ENCODE measurements at places on chromosomes 1 and 21. TPM values are rescaled to one million over a fixed set of nuclear protein-coding genes. Genes with fewer than 3 reads are reported as not detected.

- DNase-seq: no peak
These were observed 98.0 kb upstream of the NR5A2 start for GRCh38 chr1:199929556-199929955.

HSF2BP gene
- total RNA-seq: 0.97 TPM

DNA sequence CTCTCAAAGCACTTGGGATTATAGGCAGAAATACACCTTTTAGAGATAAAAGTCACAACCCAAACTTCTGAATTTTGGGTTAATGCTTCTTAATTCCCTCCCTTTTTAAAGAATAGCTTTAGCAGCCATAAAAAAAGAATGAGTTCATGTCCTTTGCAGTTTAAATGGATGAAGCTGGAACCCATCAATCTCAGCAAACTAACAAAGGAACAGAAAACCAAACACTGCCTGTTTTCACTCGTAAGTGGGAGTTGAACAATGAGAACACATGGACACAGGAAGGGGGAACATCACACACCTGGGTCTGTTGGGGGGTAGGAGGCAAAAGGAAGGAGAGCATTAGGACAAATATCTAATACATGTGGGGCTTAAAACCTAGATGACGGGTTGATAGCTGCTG is 55.8 kb downstream of the SLC27A3 start:
- no peak for DNase-seq

- DNase-seq: no peak
These were observed 496.4 kb downstream of the SETD4 start for GRCh38 chr21:35563885-35564451.

- DNase-seq: no peak
These were observed 147.0 kb downstream of the TNFSF18 start for GRCh38 chr1:172903581-172904220.

- no peak for DNase-seq
These were observed 6.2 kb upstream of the DISP3 start for GRCh38 chr1:11472741-11473140.

USH2A gene
- total RNA-seq: not detected

DNA sequence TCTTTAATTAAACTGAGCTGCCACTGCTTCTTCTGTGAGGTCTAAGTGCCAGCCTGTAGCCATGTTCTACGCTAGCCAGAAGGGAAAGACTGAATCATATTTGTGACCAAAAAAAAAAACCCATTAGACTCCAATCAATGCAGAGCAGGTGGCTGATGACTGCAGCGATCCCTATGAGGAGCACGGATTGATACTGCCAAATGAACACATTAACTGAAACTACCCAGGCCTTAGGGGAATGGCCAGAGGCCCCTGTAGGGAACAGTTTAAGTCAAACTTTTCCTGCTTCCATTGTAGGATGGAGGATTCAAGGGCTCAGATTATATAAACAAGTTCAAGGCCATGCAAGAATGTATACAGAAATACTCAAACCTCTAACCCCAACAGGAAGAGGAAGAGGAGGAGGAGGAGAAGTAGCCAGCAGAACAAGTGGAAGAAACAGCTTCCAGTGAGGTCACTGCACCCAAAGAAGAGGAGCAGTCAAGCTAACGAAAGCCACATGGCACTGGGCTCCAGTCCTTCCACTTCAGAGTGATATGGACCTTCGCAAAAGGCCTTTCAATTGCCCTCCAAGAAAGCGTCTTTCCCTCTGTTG is 328.3 kb downstream of the SMYD3 start:
- no peak for DNase-seq

DNA sequence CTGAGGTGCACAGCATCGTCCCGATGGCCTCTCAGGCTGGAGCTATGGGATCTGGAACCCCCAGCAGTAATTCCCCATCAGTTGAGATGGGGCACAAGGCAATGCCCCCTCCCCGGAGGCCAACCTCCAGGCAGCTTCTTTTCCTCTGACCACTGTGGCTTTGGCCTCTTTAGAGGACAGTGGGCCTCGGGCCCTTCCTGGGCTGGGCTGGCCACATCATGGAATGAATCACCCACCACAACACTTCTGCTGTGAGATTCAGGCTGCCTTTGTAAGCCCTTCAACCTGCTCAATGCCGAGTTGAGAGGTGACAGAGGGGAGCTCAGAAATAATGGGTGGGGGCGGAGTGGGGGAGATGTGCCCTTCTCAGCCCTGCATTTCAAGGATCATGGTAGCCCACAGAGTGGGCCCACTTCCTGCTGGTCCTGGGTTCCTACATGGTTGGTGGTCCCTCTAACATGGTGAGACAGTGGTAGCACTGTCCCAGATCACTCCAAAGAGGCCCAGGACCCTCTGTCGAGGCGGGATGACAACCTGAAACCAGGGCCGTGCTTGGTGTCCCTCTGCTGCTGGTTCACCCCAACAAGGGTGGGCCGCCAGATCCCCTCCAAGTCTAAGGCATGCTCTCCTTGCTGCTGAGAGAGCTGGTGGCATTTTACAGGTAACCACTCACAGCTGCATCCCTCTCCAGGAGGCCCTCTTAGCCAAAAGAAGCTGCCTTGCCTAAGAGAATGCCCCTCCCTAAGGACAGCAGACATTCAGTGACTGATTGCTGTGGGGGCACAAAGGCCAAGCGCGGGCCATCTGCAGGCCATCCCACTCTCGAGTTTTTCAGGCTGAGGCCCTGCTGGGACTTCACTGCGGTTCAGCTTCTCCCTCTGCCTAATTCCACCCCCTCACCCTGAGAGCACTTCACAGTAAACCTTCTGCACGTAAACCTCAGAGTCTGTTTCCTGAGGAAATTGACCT is 29.7 kb upstream of the EVA1B start:
- DNase-seq: no peak

- no peak for DNase-seq
These were observed 427.1 kb upstream of the CXADR start for GRCh38 chr21:17085707-17086106.

DNASE2B gene
- total RNA-seq: not detected

- DNase-seq: no peak
These were observed 195.7 kb upstream of the KIAA0040 start for GRCh38 chr1:175388285-175388684.

KTI12 gene
- 18.3 TPM for total RNA-seq

NHLH2 gene
- total RNA-seq: not detected

TPTE gene
- total RNA-seq: not detected

- DNase-seq: no peak
These were observed 13.3 kb upstream of the GSTM4 start for GRCh38 chr1:109642626-109643025.

DNA sequence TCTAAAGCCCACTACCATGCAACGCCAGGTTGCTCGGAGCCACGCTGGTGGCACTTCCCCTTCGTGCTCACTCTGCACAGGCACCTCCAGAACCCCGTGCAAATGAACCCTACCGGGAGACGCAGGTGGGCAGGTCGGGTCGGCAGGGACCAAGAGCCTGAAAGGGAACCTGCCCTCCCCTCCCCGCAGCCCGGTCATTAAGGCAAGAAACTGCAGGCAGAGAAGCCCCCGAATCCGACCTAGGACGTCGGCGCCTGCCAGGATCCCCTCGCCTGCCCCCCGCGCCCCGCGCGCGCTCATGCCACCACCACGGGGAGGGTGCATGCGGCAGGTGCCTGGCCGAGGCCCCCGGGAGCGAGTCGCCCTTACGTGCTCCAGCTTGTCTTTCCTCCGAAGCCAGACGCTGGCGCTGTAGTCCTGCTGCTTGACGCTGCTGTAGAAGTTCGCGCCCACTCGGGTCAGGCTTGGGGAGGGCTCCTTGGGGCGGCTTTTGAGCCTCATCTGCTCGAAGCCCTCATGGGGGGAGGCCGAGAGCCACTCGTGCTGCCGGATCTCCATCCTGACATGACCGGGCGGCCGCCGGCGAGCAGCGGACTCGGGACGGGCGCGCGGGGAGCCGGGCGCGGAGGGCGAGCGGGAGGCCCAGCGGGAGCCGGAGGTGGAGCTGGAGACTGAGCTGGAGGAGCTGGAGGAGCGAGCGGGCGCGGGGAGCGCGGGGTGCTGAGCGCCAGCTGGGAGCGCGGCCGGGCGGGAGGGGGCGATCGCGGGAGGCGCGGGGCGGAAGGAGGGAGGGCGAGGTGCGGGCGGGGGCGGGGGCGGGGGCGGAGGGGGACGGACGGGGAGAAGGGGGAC is 552 bp downstream of the PLD5 start:
- no peak for DNase-seq

DNA sequence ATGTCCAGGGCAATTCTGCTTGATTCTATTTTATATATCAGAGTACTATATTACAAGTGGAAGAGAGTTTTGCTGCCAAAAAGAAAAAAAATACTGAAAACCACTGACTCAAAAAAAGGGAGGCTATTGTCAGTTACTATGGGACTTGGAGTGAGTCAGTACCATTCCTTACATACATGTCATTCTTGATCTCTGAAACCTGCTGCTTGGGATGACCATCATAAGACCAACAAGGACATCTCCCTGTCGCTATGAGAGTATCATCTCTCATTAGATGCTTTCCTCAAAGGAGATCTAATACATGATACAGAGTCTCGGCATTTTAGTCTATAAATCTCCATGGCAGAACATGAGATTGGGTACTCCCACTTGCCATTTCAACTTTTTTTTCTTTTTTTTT is 11.8 kb upstream of the INPP5B start:
- DNase-seq: no peak

DNA sequence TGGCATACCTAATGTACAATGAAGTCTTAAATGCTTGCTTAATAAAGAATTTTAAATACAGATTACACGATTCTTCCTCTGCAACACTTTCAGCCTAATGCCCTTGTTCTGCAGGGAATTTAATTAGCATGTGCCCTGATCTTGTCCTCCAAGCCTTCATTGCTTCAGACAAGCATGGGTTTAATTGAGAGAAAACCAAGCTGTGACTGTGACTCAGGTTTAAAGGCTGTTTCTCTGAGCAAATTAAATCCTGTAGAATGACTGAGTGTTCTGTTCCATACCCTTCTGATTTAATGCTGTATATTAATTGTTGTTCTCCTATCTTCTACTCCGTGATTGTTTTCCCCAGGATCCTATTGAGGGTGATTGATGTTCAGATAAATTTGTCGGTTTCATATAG is 269.0 kb upstream of the PRMT6 start:
- DNase-seq: no peak

IFI44L gene
- total RNA-seq: 7.5 TPM

DNA sequence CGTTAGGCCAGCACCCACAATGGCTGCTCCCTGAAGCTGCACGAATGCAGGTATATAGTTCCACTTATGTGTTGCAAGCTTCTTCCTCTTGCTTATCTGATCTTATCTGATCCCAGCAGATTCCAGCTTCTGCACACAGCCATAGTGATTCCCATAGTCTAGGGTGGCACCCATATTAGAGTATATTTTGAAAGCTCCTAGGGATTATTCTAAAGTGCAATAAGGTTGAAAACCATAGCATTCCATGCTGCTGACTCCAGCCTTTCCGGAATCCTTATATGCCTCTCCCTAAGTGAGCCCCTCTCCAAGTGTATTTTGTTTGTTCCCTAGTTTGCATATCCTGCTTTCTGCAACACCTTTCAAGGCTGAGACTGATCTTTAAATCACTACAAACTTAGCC is 432.0 kb downstream of the SETD4 start:
- no peak for DNase-seq

DNA sequence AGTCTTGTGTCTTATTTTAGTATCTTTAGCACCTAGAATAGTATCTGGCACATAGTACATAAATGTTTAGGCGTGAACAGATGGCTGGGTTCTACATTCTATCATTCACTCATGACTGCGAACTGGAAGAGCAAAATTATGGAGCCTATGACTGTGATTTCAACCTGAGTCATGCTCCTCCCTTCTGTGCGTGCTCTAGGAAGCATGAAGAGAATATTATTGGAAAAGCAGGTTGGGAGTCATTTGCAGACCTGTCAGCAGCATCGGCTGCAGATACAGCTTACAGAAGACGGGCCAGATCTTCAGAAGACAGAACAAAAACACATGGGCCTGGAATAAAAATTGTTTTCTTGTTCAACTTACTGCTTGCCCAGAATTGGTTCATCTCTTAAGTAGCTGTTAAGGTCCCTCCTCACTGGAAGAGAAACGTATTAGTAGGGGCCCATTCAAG is 344.0 kb upstream of the USP24 start:
- no peak for DNase-seq

PLD5 gene
- not detected for total RNA-seq

GBP7 gene
- total RNA-seq: not detected

ADGRL4 gene
- not detected for total RNA-seq

DNA sequence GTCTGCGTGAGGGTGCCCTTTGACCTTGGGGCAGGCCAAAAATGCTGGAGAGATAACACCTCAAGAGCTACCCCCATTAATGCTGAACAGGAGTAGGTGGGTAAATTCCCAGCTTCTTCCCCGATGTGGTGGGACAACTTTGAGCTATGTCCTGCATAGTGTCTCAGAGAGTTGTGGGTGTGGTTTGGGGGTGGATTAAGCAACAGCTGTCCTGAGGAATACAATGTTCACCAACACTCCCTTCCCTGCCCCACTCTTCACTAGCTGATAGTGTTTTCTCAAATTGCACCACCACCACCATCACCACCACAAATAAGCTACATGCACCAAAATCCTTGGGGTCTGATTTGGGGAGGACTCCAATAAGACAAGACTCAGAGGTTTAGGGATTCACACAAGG is 258.4 kb downstream of the HLX start:
- DNase-seq: no peak

GRCh38 chr1:1037366-1038327 is 17.7 kb downstream of the AGRN start:
- DNase-seq: no peak

DNA sequence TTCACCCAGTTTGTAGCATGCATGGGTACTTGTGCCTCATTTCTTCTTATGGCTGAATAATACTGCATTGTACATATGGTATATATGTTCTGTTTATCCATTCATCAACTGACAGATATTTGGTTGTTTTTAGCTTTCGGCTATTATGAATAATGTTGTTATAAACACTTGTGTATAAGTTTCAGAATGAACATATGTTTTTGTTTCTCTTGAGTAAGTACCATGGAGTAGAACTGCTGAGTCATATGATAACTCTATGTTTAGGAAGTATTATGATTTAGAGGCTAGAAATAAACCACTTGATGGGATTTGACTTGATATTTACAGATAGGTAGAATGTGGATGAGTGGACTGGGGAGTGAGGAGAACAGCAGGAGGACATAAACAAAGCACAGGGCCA is 48.6 kb downstream of the WNT2B start:
- DNase-seq: no peak

- DNase-seq: no peak
These were observed 279.5 kb downstream of the DSCAM start for GRCh38 chr21:40567501-40567900.

DNA sequence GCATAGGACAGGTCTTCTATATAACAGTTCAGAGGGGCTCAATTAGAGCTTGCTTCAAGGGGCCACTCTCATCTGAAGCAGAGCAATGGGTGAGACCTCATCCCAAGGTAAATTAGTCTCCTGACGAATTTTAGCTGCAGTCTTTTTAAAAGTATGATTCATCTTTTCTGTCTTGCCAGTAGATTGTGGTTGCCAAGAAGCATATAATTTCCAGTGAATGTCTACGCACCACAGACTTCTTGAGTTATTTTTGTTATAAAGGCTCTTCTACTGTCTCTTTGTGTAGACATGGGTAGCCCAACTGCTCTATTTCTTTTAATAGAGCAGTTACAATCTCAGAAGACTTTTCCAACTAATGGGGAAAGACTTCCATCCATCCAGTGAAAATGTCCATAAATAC is 108.9 kb upstream of the FMN2 start:
- no peak for DNase-seq

All from activated T-helper 2 cell treated with anti-CD3 and anti-CD28 coated beads, Interferon-gamma antibody, Interleukin-2, Interleukin-4, amounts not matched to agents 10 μg/mL and 5 μg/mL and 100 μg/mL, durations not matched to agents 14 hours and 24 hours and 36 hours (primary cell).